Activated T-helper 17 cell treated with anti-CD3 and anti-CD28 coated beads, Interleukin-2, amount 50 U/mL, for 72 hours (primary cell): ENCODE measurements at places on chromosomes 16 and 17. TPM values are rescaled to one million over a fixed set of nuclear protein-coding genes. Genes with fewer than 3 reads are reported as not detected.

- H3K4me3 ChIP-seq, result no peak overlapping the region
- H3K36me3 ChIP-seq, result peaks cover 46% of the 10 kb centered on the region
- ATAC-seq, result no peak
- no peak overlapping the region for H3K27ac ChIP-seq
- H3K4me1 ChIP-seq, result peaks cover 19% of the 10 kb centered on the region
Measured at GRCh38 chr17:29582772-29583171, 6.7 kb downstream of the GIT1 start.

GRCh38 chr16:67961551-67961957 lies 6.9 kb downstream of the SLC12A4 start:
- no peak overlapping the region for H3K4me3 ChIP-seq
- H3K27me3 ChIP-seq, result no peaks in the 10 kb centered on the region

DNA sequence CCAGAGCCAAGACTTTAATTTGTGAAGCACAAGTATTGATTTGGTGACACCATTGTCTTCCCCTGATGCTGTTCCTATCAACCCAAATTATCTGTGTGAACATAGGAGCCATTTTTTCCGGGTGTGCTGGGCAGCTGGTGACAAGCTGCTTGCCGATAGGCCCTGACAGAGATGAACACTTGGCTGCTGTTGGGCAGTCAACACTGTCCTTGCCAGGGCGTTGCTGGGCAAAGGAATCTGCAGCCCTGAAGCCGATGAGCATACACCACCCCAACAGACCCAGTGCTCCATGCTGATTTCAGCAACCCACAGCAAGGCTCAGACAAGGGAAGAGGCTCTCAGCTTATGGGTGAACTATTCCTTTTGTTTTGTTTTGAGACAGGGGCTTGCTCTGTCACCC lies 105.4 kb downstream of the YPEL2 start:
- peak overlapping the region; percentile 12 for H3K4me3 ChIP-seq
- peaks cover 33% of the 10 kb centered on the region for H3K4me1 ChIP-seq
- peaks cover 6% of the 10 kb centered on the region for H3K36me3 ChIP-seq
- peak overlapping the region; percentile 61 for H3K27ac ChIP-seq

GRCh38 chr16:15509593-15510535 lies 75.5 kb downstream of the BMERB1 start:
- H3K36me3 ChIP-seq, result no peaks in the 10 kb centered on the region
- peaks cover 8% of the 10 kb centered on the region for H3K4me1 ChIP-seq
- H3K27ac ChIP-seq, result peak overlapping the region; percentile 79
- ATAC-seq, result peak; percentile 37
- H3K4me3 ChIP-seq, result peak overlapping the region; percentile 50
- H3K27me3 ChIP-seq, result no peaks in the 10 kb centered on the region

DNA sequence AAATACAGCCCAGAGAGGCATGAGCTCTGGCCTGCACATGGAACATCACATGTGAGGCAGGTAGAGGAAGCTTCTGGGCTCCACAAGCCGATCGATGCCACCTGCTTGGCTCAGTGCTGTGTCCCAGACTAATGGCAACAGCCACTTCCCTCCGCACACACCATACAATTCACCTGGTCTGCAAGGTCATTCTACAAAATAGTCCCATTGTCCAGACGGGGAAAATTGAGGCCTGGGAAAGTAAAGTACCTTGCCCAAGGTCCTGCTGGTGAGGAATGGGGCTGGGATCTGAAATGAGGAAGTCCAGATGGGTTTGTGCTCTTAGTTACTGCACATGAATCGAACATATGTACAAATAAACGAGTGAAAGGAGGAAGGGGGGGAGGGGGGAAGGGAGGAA lies 88.0 kb downstream of the LITAF start:
- H3K27ac ChIP-seq, result no peak overlapping the region
- ATAC-seq, result no peak

DNA sequence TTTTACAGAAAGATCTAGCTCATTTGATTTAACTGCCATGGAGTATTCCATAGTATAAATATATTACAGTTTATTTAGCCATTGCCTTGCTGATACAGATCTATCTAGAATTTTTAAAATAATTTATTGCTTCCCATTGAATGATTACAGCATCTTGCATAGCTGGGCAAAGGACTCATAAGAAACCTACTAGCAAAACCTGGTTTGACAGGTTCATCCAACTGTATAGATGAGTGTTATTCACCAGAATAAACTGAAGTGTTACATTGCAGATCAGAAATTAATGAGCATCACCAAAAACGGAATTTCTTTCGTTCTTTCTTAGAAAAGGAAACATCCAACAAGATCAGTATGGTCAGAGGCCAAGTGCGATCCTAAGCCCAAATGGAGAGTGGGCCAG lies 202.2 kb upstream of the CACNG5 start:
- peak overlapping the region; percentile 39 for H3K4me3 ChIP-seq
- peaks cover 24% of the 10 kb centered on the region for H3K4me1 ChIP-seq
- H3K27me3 ChIP-seq, result no peaks in the 10 kb centered on the region
- ATAC-seq, result no peak

DNA sequence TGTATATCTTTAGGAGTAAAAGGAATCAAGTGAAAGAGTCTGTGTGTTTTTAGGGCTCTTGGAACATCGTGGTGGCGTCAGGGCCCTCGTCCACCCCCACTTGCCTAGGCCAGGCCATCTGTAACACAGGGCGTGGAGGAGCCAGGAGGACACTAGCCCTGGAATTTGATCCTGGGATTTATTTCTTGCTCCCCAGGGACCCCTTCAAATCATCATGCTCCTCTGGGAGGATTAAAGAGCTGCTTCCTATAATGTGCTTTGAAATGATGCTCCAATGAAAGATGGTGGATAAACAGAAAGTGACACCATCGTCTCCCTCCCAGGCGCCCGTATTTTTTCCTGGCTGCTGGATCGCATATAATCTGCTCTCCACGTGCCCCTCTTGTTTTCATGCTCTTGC lies 113.3 kb downstream of the AATF start:
- no peak overlapping the region for H3K27ac ChIP-seq
- ATAC-seq, result no peak
- H3K27me3 ChIP-seq, result no peaks in the 10 kb centered on the region
- H3K4me1 ChIP-seq, result no peaks in the 10 kb centered on the region
- peaks cover 14% of the 10 kb centered on the region for H3K36me3 ChIP-seq

DNA sequence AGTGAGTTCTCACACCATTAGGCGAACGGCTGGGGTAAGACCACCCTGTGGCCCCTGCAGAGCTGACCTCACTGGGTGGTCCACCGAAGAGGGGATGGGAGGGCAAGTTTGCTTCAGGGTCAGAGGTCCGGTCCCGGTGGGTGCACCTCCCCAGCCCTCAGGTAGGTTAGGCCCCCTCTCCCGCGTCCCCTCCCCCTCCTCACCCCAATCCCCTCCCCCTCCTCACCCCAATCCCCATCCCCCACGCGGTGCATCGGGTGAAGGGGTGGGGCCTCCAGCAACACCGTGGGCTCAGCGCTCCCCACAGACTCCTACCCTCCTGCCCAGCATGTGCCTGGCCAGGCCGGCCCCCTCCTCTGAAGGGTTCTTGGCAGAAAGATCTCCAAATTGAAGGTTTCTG lies 13.4 kb downstream of the MCRIP1 start:
- H3K27ac ChIP-seq, result no peak overlapping the region
- no peak overlapping the region for H3K4me3 ChIP-seq
- no peak for ATAC-seq
- H3K36me3 ChIP-seq, result no peaks in the 10 kb centered on the region

GRCh38 chr16:77738706-77739558 lies 16.6 kb downstream of the NUDT7 start:
- H3K27me3 ChIP-seq, result no peaks in the 10 kb centered on the region
- no peak overlapping the region for H3K4me3 ChIP-seq
- peaks cover 4% of the 10 kb centered on the region for H3K4me1 ChIP-seq
- ATAC-seq, result no peak

- H3K36me3 ChIP-seq, result no peaks in the 10 kb centered on the region
- no peak overlapping the region for H3K27ac ChIP-seq
- H3K4me1 ChIP-seq, result no peaks in the 10 kb centered on the region
- H3K27me3 ChIP-seq, result peaks cover 20% of the 10 kb centered on the region
Measured at GRCh38 chr16:77402118-77402517, 32.7 kb downstream of the ADAMTS18 start.

GRCh38 chr16:3458852-3459361 lies 15.4 kb downstream of the NAA60 start:
- H3K27me3 ChIP-seq, result no peaks in the 10 kb centered on the region
- H3K36me3 ChIP-seq, result no peaks in the 10 kb centered on the region
- peak overlapping the region; percentile 78 for H3K4me3 ChIP-seq
- peak overlapping the region; percentile 65 for H3K27ac ChIP-seq
- peaks cover 29% of the 10 kb centered on the region for H3K4me1 ChIP-seq

GRCh38 chr17:68587847-68588246 lies 13.3 kb downstream of the FAM20A start:
- H3K4me3 ChIP-seq, result no peak overlapping the region
- no peaks in the 10 kb centered on the region for H3K4me1 ChIP-seq
- H3K27ac ChIP-seq, result no peak overlapping the region
- ATAC-seq, result no peak
- H3K27me3 ChIP-seq, result peaks cover 22% of the 10 kb centered on the region
- H3K36me3 ChIP-seq, result no peaks in the 10 kb centered on the region

DNA sequence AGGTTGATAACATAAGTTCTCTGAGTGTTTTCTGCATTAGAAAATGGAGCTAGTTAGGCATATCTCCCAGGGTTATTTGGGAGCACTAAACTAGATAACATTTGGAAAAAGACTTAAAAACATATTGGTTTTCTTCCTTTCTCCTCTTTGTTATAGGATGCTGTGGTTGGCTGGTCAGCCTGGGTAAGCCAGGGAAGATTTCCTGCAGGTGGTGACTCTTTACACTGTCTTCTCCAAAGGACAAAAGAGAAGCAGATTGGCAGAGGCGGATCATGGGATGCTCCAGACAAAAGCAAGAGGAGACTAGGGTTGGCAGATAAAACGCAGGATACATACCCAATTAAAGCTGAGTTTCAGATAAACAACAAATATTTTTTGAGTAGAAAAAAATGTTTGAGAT lies 6.2 kb upstream of the CRYBA1 start:
- no peak overlapping the region for H3K27ac ChIP-seq
- H3K4me3 ChIP-seq, result no peak overlapping the region
- no peaks in the 10 kb centered on the region for H3K27me3 ChIP-seq
- H3K36me3 ChIP-seq, result no peaks in the 10 kb centered on the region
- no peaks in the 10 kb centered on the region for H3K4me1 ChIP-seq
- no peak for ATAC-seq

DNA sequence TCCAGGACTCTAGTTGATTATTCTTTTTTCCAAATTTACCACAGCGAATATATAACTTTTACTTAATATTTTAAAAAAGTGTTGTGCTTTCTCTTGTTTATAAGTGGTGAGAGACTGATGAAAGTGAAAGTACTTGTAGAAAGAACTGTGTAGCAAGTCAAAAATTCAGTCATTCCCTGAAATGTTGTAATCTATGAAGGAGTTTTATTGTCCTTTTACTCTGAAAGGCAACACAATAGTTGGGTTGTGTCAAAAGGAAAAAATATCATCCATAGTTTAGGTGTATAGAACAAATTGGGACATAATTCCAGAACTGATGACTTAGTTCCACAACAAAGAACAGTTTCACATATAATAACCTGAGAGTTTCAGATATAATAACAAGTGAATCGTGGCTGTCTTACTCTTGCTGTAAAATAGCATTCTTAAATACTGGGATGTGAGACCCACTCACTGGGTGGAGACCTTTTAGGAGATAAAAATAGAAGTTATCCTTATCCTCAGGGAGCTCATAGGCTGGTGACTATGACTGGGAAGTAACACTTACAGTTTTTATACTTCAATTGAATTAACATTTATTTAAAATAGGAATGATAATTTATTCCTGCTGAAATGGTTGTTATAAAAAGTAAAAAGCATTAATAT lies 20.6 kb downstream of the CYB5B start:
- peaks cover 41% of the 10 kb centered on the region for H3K36me3 ChIP-seq
- peak overlapping the region; percentile 82 for H3K27ac ChIP-seq
- peak overlapping the region; percentile 74 for H3K4me3 ChIP-seq
- ATAC-seq, result peak; percentile 60
- peaks cover 20% of the 10 kb centered on the region for H3K4me1 ChIP-seq

DNA sequence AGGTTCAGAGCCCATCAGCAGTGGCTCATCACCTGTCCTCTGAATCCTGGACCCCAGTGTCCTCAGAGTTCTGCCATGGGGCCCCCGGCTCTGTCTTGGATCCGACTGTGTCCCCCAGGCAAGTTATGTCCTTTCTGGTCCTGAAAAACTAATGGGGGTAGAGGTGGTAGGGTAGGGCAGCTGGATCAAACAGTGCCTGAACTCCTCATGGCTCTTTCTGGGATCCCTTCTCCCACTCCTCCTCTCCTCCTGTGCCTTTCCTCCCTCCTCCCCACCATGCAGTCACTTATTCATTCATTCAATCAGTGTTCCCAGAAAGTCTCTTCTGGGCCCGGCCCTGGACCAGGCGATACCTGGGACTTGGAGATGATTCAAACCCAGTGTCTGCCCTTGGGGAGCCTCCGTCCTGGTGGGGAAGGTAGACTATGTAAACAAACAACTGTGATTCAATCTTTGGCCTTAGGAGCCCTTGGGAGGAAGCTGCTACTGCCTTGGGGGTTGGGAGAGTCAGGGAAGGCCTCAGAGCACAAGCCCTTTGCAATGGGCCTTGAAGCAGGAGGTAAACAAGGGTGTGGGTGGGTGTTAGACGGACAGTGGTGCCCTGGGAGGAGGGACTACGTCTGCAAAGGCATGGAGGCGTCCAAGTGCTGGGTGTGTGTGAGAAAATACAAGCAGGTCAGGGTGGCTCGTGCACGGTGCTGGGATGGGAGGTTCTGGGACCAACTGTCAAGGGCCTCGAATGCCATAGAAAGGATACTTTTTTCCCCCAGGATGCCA lies 6.4 kb upstream of the FAM83G start:
- no peak overlapping the region for H3K27ac ChIP-seq
- no peak for ATAC-seq
- peaks cover 5% of the 10 kb centered on the region for H3K27me3 ChIP-seq
- no peak overlapping the region for H3K4me3 ChIP-seq
- no peaks in the 10 kb centered on the region for H3K36me3 ChIP-seq
- H3K4me1 ChIP-seq, result no peaks in the 10 kb centered on the region

DNA sequence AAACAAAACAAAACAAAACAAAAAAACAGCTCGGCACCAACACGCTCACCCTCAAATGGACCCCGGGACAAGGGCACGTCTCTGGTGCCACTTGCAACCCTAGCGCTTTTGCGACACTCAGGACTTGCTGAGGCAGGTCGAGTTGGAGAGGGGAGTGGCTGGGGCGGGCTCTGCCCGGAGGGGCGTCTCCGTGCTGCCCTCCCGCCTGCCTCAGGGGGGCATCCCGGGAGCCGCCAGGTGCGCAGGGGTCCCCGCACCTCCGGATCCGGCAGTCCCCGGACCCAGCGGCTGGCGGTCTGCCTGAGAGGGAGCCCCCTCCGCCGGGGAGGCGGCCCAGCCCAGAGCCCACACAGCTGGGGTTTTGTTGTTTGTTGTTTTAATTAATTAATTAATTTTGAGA lies at the start of gene SLC52A1:
Gene SLC52A1, minus strand, starts transcription at position 112 of the 400 bp plus-strand sequence. CDS start 820 bp downstream, outside the sequence.
- no peaks in the 10 kb centered on the region for H3K27me3 ChIP-seq
- no peak for ATAC-seq
- no peaks in the 10 kb centered on the region for H3K36me3 ChIP-seq
- H3K4me1 ChIP-seq, result peaks cover 13% of the 10 kb centered on the region

The SLC38A8 gene
- total RNA-seq, result not detected

The NPIPB13 gene
- total RNA-seq, result 16.1 TPM

The TBC1D28 gene
- total RNA-seq, result not detected

The KRTAP4-8 gene
- not detected for total RNA-seq

The SNX20 gene
- total RNA-seq, result 53.9 TPM
